ENCODE measurements at places on chromosomes 5 and 9.

DNA sequence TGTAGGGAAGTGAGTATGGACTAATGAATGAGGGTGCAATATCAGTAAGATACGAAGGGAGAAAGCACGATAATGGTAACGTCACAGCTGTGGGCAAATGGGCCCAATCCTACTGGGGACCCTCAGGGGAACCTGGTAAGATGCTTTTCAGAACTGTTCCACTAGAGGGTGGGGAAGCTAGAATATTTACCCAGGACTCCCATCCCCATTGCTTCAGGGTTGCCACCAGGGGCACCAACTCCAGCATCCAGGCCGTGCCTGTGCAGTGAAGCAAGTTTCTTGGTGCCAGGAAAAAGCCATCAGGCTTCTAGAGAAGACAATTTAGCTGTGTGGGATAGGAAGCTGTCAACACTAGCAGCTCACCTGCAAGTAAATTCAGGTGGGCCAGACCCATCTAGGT is 409.3 kb downstream of the AGTPBP1 start:
- no peak for DNase-seq

GRCh38 chr5:159210210-159210661 is 883 bp upstream of the RNF145 start:
- DNase-seq: peak; percentile 11

GRCh38 chr9:83623679-83624076 is 735 bp downstream of the IDNK start:
- peak; percentile 46 for DNase-seq

GRCh38 chr9:79670269-79670961 is 98.7 kb downstream of the TLE4 start:
- DNase-seq: no peak

DNA sequence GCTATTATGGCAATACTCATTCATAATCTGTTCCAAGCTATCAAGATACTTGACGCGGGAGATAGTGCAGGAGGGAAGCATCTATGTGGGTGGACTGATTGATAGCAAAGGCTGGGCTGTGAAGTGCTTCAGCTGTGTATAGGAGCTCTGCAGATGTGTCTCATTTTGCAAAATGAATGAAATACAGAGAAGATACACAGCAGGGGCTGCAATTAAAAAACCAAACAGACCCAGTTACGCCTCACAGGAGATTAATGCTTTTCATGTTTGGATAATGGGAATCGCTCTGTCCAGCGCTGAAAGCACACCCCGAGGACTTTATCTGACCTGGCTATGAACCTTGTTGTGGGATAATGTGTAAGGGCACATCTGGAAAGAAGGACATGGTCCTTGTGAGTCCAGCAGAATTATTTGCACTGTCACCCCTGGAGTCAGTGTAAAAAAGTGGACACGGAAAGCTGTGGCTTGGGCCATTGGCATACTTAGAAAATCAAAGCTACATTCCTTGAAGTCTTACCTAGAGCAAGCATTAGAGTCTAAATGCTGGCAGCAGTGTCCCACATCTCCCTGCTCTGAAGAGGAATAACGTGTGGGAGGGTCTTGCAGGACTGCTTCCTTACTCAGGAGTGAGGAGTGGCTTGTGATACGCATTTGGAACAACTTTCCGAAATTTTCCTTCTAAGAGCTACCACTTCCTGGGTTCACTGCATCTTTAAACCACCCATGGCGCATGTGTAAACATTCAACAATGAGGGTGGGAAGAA is 2.6 kb downstream of the SH3RF2 start:
- DNase-seq: no peak

- DNase-seq: no peak
These were observed 70.8 kb downstream of the FAT2 start for GRCh38 chr5:151520294-151520693.

DNA sequence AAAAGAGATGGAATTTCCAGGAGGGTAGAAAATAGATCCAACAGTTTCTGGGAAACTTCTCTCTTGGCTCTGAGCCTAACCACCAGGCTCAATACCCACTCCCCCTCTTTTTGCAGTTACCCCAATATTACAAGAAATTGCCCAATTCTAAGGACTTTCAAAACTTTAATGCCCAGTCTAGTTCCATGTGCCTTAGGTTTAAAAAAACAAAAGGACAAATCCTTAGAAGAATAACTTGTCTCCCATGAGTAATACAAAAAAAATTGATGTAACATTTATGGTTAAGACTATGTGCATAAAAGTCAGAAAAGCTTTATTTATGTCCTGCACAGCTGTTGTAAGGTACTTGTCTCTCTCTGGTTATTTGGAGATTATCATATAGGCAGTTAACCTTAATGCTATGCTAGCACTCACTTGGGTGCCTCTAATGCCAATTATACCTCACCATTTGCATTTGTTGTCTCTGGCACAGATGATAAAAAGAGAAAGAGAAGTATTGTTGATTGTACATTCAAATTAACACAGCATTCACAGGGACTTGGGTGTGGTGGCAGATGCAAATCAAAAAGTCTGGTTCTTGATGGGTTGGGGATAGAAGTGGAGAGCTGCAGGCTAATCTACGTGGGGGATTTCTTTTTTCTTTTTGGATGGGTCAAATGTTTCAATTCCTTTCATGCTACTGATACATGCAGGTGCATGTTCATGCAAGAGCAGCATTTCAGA is 159.4 kb downstream of the PIK3R1 start:
- no peak for DNase-seq

DNA sequence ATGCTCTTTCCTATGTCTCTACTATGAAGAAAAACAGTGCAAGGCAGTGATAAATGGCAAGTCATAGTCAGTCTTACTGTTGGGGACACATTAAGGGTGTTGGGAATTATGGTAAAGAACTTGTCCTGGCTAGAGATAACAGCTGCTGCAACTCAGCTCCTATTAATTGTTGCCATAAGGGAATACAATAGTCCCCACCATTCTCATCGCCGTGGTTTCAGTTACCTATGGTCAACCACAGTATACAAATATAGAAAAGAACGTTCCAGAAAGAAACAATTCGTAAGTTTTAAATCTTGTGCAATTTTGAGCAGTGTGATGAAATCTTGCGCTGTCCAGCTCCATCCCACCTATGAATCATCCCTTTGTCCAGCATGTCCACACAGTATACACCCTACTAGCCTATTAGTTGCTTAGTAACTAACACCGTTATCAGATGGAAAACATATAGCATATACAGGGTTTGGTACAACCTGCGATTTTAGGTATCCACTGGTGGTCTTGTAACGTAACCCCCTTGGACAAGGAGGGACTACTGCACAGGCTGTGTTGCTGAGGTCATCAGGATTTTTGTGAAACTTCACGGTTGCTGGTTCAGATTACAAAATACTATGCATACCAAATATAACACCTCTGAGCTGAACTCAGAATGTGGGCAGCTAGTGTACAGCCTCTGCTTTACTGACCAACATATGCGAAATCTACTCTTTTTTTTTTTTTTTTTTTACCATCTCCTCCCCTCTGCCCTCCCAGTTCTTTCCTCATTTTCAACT is 53.5 kb downstream of the ZFR start:
- no peak for DNase-seq

- DNase-seq: no peak
These were observed 36.3 kb upstream of the OTULINL start for GRCh38 chr5:14545308-14545707.

GRCh38 chr5:141878186-141878710 is at the start of gene PCDH1:
Gene PCDH1 (minus strand): TSS chr5:141878410. CDS start chr5:141878262, 148 bp downstream.
- no peak for DNase-seq

DNA sequence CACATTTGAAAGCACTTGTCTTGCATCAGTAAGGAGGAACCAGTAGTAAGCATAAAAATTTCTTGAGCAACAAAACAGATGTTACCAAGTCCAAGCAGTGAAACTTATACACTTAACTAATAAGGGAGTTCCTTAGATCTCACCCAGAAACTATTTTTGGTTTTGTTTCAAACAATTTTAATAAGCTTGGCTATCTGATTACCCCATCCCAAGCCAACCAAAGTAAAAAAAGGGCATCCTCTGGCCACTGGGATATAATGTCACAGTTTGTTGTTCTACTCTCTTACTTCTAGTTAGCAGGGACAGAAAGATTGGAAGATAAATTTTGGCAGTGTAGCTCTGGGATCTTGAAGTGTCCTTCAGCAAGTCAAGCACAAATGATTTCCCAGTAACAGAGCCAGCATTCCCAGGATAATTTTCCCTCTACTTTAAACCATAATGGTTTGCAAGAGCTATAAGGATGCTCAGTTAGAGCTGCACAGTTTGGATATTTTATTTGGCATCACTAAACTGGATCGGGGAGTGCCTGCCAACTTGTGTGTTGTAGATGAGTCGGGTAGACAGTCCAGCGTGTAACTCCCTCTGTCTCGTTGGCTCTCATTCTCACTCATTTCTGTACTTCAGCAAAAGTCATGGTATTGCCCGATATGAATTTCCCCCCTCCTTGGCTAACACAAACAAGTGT is 161.9 kb upstream of the HMHB1 start:
- no peak for DNase-seq

GRCh38 chr5:56525113-56525512 is 290.2 kb upstream of the MAP3K1 start:
- no peak for DNase-seq

DNA sequence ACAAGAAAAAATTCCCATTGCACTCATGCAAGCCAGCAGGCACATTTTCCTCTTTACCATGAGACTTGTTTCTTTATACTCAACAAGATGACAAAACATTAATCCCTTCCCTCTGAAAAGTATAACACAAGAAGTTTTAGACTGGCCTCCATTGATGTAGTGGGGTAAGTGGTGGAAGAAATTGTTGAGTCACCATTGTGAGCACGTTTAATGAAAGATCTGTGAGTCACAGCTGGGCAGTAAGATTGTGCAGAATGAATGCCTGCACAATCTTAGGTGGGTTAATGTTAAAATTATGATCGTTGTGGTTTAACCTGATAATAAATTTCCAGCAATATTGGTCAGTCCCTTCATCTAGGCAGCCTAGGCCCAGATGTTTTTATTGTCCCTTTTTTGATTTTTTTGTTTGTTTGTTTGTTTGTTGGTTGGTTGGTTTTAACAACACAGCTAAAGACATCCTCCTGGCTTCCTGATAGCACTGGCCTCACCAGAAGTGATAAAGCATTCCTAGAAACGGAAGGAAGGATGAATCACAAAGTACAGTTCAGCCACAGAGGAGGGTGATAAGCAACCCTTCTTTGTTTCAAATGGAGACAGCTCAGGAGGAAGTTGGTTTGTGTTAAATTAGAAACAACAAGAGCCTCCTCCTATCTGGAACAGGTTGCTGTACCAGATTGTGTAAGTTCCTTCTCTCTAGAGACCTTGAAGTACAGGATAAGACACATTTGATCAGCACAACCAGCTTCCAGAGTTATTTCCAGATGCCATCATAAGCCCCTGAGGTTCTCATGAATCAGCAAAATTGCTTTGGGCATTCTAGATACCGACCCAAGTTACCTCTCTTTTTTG is 40.3 kb downstream of the SLC24A2 start:
- DNase-seq: no peak

DNA sequence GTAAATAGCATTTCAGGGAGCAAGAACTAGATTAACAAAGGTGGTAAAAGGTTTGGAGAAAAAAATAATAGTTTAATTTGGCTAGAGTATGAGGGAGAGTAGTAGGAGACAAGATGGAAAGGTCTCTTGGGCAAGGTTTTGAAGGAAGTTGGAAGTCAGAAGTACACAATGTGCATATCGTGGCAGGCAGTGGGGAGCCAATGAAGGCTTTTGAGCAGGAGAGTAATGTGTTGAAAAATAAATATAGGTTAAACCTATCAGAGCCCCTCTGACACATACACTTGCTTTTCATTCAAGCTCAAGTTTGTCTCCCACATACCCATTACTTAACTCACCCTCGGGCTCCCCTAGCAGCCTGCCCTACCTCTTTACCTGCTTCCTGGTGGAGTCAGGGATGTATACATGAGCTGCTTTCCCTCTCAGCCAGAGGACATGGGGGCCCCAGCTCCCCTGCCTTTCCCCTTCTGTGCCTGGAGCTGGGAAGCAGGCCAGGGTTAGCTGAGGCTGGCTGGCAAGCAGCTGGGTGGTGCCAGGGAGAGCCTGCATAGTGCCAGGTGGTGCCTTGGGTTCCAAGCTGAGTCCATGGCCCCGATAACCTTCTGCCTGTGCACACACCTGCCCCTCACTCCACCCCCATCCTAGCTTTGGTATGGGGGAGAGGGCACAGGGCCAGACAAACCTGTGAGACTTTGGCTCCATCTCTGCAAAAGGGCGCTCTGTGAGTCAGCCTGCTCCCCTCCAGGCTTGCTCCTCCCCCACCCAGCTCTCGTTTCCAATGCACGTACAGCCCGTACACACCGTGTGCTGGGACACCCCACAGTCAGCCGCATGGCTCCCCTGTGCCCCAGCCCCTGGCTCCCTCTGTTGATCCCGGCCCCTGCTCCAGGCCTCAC is at the start of gene CA9:
CA9 (plus strand) TSS at position 797 of the 893 bp plus-strand sequence; CDS start at position 829, 32 bp downstream.
- no peak for DNase-seq

- no peak for DNase-seq
These were observed 71.8 kb upstream of the TAF11L2 start for GRCh38 chr5:17426104-17426749.

- no peak for DNase-seq
These were observed 97.5 kb downstream of the PIP5K1B start for GRCh38 chr9:68802525-68803015.

DNA sequence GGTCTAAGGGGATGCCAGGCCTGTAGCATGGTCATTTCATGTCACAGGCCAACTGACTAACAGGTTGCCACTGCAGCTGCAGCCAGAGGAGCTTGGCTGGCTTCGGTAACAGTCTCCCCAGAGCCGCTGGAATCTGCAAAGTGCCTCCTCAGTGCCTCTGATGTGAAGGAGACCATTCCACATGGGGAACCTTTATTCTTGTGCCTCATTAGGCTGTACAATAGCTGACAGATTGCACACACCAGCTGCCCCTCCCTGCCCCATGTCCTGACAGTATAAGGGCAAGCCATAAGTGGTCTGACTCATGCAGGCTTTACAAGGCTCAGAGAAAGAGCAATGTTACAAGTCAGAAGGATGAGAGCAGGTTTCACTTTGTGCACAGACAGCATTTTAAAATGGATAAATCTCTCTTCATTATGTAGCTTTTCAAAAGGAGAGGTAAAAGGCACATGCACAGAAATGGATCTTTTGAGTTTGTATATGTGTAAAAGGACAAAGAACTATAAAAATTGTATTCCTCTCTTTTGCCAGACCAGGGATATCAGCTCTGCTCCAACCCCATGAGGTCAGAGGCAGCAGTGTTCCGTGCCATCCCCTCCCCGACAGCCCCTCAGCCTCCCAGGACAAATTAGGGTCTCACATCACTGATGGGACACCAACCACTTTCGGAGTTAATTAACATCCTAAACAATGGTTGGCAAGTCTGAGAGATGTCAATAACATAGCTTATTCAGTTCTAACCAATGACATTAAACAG is 467.8 kb downstream of the TMEM232 start:
- no peak for DNase-seq

DNA sequence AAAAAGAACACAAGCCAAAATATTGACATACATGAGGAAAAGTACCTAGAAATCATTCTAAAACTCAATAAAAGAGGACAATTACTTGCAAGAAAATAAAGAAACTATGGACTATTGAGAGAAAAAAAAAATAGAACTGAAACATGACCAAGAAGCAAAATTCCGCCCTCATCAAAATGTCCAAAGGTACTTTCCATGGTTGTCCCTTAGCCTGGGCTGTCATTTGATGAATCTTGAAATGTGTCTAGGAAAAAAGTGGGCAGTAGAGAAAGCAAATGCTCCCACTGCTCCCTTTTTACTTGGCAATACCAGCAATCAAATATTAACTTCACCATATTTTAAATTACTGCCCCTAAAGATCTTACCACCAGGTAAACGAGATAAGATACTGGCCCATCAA is 10.8 kb downstream of the NRG2 start:
- no peak for DNase-seq

Data from CD4-positive, alpha-beta T cell treated with Interferon alpha-2 for 1 hour (primary cell).